ENCODE measurements at places on chromosomes 2 and 18.

GRCh38 chr2:18408638-18409037, 151.8 kb downstream of the RDH14 start:
- DNase-seq = no peak

- no peak for DNase-seq
These were observed 113.3 kb downstream of the SCG2 start for GRCh38 chr2:223488814-223489213.

- DNase-seq = no peak
These were observed 5.9 kb upstream of the ATP5MC3 start for GRCh38 chr2:175187378-175187777.

- no peak for DNase-seq
These were observed 102.5 kb downstream of the EVA1A start for GRCh38 chr2:75458201-75458600.

DNA sequence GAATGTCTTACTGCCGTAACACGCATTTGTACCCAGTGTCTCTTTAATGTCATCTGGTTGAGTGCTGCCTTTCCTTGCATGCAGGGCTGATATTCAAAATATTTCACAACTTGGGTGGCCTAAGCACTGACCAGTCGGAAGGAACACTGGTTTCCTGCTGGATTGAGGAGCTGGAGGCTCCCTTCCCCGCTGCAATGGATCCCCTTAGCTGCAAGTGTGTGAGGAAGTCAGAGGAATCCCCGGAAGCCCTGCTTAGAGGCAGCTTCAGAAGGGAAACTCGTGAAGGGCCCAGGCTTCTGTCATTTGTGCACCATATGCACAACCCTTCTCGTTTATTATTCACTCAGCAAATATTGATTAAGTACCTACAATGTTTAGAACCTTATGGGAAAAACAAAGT, 33.2 kb upstream of the SP3 start:
- no peak for DNase-seq

GRCh38 chr2:96225016-96225533, 16.4 kb upstream of the STARD7 start:
- DNase-seq = no peak

- no peak for DNase-seq
These were observed 12.5 kb upstream of the GEMIN6 start for GRCh38 chr2:38765551-38765950.
